ENCODE measurements at places on chromosomes 3 and 15.

- DNase-seq = no peak
Observed at GRCh38 chr15:51335087-51335486, 3.3 kb downstream of the CYP19A1 start.

DNA sequence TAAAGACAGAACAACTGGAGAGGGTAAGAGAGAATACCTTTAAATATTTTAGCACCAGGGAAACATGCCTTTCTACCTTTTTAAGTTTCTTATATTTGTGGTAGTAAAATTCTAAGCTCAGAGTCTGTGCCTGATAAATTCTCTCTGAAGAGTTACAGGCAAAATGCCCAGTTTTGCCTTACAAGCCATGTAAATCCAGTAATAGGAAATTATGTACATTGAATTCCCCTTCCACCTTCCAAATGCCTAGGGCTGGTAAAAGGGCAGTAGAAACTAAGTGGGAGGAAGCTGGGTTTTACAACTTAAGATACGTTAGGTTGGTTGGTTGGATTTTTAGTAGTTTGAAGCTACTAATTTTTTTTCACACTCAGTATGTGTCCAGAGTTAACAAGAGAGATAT lies 43.1 kb upstream of the TP63 start:
- DNase-seq = no peak

GRCh38 chr3:171242951-171243350 lies 216.4 kb upstream of the SLC2A2 start:
- DNase-seq = no peak

- no peak for DNase-seq
Observed at GRCh38 chr3:38960953-38961622, 90.7 kb downstream of the SCN11A start.

DNA sequence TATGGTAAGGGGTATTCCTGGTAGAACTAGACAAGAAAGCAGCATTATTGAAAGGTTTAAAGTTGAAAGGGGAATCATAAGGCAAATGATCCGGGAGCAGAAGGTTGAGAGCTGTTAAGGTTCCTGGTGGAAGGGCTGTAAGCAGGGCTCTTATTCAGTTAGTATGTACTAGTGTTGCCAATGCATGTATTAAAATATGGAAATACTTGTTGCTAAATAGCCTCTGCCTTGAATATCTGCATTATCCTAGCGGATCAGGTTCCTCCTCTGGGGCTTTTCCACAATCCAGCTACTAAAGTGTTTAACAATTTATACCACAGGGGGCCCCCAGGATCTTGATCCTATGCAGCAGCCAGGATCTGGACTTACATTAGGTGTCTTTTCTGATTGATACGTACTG lies 7.3 kb upstream of the COPB2 start:
- no peak for DNase-seq

GRCh38 chr15:52733696-52734255 lies 54.6 kb upstream of the ATOSA start:
- no peak for DNase-seq

GRCh38 chr3:151599103-151599672 lies 134.5 kb upstream of the AADACL2 start:
- no peak for DNase-seq

- no peak for DNase-seq
Observed at GRCh38 chr3:69491975-69492374, 106.1 kb upstream of the FRMD4B start.

DNA sequence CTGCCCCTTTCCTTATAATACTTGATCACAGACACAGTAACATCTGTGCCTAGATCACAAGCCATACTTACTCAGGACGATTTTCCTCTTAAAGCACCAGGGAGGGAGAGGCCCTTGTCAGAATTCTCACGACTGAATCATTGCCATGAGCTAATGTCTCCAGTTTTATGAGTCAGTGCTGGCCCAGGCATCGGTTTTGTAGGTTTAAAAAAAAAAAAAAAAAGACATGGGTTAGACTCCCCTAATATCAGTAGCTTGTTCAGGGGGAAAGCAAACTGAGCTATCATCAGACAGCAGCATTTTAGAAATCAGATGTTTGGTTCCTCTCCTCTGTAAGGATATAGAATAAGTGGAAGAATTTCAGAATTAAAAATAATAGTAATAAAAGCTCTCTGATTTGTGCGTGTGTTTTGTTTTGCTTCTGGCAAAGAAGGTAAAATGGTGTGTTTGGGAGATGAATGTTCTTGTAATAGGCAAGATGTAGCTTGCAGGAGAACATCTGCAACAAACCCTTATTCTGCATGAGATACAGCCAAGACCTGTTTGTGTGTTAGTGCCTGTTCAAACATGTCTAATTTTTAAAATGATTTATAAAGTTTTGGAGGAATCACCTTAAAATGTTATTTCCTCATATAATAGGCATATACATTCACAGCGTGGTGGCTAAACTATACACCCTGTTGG lies 193.6 kb downstream of the TP63 start:
- no peak for DNase-seq

GRCh38 chr15:53843869-53844569 lies 84.6 kb upstream of the WDR72 start:
- no peak for DNase-seq

DNA sequence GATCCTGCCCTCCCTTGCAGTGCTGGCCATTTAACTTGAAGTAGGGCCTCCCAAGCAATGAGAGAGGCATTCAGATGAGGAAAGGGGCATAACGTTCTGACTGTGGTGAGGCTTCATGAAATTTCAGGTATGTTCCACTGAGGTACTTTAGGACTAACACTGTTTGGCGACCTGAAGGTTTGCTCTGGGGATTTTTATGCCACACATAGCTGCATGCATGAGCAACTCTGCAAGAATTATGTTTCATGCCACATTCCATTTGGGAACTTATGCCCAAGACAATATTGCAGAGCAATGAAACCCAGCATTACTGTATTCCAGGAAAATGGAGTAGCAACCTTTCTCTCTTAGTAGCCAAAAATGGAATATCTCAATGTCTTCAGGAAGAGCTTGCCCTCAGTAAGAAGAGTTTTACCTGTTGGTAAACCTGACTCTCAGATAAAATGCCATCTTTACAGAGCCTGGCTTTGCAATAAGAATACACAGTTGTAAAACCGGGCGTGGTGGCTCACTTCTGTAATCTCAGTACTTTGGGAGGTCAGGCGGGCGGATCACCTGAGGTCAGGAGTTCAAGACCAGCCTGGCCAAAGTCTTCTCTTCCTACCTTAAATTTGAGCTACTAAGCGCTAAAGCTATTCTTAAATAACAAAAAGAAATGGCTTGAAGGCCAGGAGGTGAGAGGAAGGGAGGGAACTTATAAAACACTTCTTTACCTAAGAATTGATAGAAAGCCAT lies 16.7 kb upstream of the TBL1XR1 start:
- no peak for DNase-seq

DNA sequence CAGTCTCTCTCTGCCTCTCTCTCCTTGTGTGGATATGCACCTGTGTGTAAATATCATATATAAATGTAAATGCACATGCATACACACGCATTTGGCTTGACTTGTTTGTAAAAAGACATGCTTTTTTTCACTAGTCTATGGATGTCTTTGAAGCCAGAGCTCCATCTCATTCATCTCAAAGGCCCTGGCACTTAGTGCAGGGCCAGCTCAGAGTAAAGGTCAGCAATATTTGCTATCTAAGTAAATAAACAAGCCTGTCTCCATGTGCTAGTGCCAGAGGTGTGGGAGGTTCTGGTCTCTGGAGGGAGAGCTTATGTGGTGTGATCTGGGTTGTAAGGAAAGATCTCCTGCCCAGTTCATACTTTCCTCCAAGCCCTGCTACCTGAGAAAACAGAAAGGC lies 5.6 kb downstream of the CLSTN2 start:
- DNase-seq = no peak

DNA sequence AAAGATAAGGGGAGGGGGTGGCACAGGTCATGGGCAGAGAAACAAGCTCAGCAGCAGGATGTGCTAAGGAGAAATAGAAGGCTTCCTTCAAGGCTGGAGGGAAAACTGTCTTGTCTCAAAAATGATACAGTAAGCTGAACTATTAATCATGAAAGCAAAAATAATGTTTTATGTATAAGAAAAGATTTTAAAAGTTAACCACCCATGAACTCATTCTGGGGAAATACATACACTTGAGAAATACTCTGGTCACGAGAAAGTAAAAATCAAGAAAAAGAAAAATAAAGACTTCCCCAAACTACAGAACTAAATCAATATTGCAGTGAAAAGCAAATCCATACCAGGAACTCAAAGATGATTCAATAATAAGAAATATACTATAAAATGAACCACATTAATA lies 80.7 kb downstream of the KLF13 start:
- no peak for DNase-seq

DNA sequence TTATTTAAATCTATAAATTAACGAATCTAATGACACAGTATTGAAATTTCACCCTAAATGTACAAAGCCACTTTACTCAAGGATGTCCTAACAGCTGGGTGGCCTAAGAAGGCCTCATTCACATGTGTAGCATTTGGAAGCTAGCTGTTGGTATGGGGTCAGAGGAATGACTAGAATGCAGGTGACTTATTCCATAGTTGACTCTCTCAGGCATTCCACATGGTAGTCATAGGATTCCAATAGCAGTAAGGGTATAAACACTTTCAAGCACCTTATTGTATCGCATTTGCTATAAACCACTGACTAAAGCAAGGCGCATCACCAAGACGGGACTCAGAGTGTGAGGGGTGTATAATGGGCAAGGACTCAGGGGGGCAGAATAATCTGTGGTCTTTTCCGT lies 294.8 kb upstream of the EPHA3 start:
- DNase-seq = no peak

All from activated naive CD4-positive, alpha-beta T cell (primary cell).